Right renal cortex interstitium (tissue), 3 donors: ENCODE measurements at places on chromosomes 13 and 19. TPM values are rescaled to one million over a fixed set of nuclear protein-coding genes. Genes with fewer than 3 reads are reported as not detected.

The SOX1 gene
- not detected for polyA plus RNA-seq

The KLK3 gene
- 0.42 TPM for polyA plus RNA-seq

The GNA15 gene
- polyA plus RNA-seq, result 1.00 TPM

- no peak for DNase-seq
Measured at GRCh38 chr19:13092158-13092543, 10.5 kb downstream of the LYL1 start.

GRCh38 chr19:10896851-10897526 lies 25.6 kb downstream of the CARM1 start:
- no peak for DNase-seq

The CLC gene
- 5.5 TPM for polyA plus RNA-seq

DNA sequence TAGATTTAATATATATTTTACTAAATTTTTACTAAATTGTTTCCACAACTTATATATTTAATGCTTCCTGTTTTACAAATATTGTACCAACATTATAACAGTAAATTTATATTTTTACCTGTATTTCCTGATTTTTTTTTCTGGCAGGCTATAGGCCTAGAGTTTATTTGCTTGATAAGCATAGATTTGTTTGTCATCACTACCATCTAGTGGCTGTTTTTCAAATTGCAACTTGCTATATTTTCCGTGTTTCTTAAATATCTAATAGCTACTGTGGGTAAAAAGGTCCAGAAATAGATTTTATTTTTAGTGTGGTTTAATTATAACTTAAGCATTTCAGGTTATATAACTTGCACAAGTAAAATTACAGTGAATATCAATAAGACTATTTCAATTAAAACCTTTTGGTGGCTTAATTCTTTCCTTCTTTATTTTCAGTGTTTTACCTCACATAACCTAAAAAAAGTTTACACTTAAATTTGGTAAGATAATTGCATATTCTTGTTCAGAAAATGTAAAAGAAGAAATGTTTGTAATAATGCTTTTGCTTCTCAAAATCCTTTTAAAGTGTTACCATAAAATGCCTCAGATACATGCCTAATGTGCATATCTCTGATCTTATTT lies 60.6 kb downstream of the NDFIP2 start:
- DNase-seq, result peak; percentile 36

DNA sequence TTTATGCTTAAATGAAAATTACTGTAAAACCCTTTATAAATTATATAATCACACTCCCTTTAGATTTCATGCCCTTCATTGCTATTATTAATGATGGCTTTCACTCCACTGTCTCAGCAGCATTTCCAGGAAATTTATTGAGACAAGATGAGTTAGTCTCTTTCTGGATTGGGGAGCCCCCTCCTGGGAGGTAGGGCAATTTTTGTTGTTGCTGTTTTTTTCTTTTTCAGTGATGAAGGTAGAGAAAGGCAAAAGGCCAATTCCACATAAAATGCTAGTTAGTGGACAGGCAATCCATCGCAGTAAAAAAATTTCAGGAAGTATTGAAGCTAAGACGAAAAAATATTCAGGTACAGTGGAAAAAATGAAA lies 80.2 kb downstream of the TEX26 start:
- DNase-seq, result no peak

DNA sequence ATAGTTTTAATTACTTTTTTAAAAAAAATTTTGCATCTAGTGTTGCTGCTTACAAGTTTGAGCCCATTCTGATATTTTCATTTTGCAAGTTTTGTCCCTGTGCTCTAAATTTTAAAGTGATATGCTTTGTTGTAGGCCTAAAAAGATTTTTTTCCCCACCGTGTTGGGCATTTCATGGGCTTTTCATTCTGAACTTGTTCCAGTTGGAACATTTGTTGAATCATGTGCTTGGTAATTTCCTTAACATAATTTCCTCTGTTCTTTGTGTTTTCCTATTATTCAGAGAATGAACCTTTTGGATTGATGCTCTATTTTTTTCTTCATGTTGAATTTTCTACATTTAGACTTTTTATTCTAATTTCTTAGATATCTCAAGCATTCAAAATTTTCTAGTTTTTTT lies 206.4 kb upstream of the SPRY2 start:
- DNase-seq, result no peak

- no peak for DNase-seq
Measured at GRCh38 chr13:21341637-21342422, 117.3 kb downstream of the ZDHHC20 start.

GRCh38 chr19:35170359-35171061 lies 16.0 kb downstream of the FXYD5 start:
- no peak for DNase-seq

The FBXL3 gene
- polyA plus RNA-seq, result 65.9 TPM

The IGSF23 gene
- 1.5 TPM for polyA plus RNA-seq

- DNase-seq, result no peak
Measured at GRCh38 chr19:39397360-39398296, 6.5 kb downstream of the MED29 start.

DNA sequence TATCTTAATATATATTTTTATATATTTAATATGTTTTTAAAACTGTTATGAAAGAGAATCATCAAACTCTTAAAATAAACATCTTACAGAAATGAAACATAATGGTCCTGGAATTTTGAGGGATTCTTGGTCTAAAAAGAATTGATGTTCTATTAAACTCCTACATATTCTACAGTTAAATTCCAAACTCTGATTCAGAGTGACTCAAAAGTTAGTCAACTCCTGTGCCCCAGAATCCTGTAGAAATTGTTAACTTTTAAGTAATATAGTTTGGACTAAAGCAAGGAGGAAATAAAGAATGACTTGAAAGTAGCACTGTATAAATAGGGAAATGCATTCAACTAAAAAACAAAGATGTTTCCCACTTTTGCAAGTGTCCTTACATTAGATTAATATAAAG lies 47.7 kb downstream of the FNDC3A start:
- no peak for DNase-seq

DNA sequence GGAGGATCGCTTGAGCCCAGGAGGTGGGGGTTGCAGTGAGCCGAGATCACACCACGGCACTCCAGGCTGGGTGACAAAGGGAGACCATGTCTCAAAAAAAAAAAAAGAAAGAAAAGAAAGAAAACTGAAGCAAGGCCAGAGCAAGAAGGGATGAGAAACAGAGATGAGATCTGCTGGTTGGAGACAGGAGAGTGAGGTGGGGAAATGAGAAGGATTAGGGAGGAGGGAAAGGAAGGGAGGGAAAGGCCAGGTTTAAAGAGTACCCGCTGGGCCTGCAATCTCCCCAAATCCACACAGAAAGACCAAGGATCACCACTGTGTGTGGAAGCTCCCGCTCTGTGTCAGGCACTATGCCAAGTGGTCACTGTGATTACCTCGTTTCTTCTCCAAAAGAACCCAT lies 16.3 kb upstream of the LYPD3 start:
- DNase-seq, result no peak

The IGFL1 gene
- polyA plus RNA-seq, result not detected

GRCh38 chr19:35587321-35587720 lies 1.3 kb downstream of the PMIS2 start:
- DNase-seq, result no peak

The RPL36 gene
- 586 TPM for polyA plus RNA-seq
